Heart right ventricle (tissue), 16 donors: ENCODE measurements at places on chromosomes 3 and 15. TPM values are rescaled to one million over a fixed set of nuclear protein-coding genes. Genes with fewer than 3 reads are reported as not detected.

- H3K4me1 ChIP-seq, result peaks cover 60% of the 10 kb centered on the region
- H3K27me3 ChIP-seq, result no peaks in the 10 kb centered on the region
- H3K4me3 ChIP-seq, result no peak overlapping the region
- H3K36me3 ChIP-seq, result no peaks in the 10 kb centered on the region
- no peak overlapping the region for H3K27ac ChIP-seq
These were observed 31.6 kb downstream of the BTD start for GRCh38 chr3:15633159-15633558.

GRCh38 chr3:67414740-67415139 is 239.7 kb downstream of the SUCLG2 start:
- no peak for DNase-seq
- no peak overlapping the region for H3K4me3 ChIP-seq
- H3K27me3 ChIP-seq, result no peaks in the 10 kb centered on the region
- H3K36me3 ChIP-seq, result no peaks in the 10 kb centered on the region
- H3K4me1 ChIP-seq, result no peaks in the 10 kb centered on the region

DNA sequence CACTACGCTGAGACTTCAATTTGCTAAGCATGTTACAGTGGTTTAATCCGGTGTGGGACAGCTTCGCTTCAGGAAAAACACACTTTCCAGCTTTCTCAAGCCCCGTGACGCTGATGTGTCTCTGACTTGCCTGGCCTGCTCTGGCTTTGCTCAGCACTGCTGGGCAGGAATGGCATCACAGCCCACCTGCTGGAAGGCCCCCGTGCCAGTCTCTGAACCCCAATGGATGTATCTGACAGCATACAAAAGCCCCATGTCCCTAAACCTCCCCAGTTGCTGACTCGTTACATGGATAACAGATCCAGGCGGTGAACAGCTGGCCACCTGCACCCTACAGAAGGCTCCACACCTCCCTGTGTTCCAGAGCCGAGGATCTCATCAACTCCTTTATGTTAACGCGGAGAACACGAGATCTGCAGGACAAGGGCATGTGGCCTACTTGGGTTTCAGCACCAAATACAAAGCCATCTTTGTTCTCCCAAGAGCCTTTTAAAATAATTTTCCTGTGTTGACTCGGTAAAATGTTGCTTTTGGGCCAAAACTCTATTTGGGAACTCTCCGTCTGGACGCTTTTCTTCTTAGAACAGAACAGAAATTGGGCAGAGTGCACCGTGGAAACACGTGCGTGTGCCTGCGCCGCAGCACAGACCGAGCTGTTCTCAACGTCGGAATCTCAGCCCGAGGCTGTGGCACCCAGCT is 61.4 kb downstream of the ATP10A start:
- H3K27me3 ChIP-seq, result no peaks in the 10 kb centered on the region
- H3K4me3 ChIP-seq, result no peak overlapping the region

DNA sequence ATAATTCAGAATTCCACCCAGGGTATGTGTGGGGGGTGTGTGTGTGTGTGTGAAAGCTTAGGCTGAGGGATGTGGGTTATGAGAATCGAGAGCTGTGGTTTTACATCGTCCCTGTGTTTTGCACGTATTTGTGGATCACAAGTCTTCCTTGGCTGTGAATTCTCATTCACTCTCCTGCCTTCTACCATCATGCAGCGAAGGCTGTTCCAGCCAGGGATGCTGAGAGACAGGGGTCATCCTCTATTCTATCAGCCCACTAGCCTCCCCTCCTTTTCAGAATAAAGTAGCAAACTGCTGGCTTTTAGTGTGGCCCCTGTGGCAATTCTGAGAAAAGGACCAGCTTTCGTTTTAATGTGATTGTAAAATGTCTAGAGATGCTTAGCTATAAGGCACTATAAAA is 460.6 kb upstream of the NR2F2 start:
- no peaks in the 10 kb centered on the region for H3K4me1 ChIP-seq
- no peak for DNase-seq
- no peak overlapping the region for H3K4me3 ChIP-seq
- H3K27me3 ChIP-seq, result no peaks in the 10 kb centered on the region
- H3K36me3 ChIP-seq, result no peaks in the 10 kb centered on the region

GOLGA8M gene
- total RNA-seq, result 1.2 TPM

ATP1B3 gene
- 24.3 TPM for total RNA-seq

GRCh38 chr15:100929641-100930042 is 10.5 kb downstream of the LRRK1 start:
- DNase-seq, result no peak
- H3K36me3 ChIP-seq, result no peaks in the 10 kb centered on the region
- H3K27me3 ChIP-seq, result no peaks in the 10 kb centered on the region
- no peak overlapping the region for H3K4me3 ChIP-seq
- H3K4me1 ChIP-seq, result no peaks in the 10 kb centered on the region

GRCh38 chr15:98728811-98729160 is 80.4 kb downstream of the IGF1R start:
- H3K4me1 ChIP-seq, result peaks cover 22% of the 10 kb centered on the region
- H3K36me3 ChIP-seq, result no peaks in the 10 kb centered on the region
- DNase-seq, result no peak
- H3K27me3 ChIP-seq, result no peaks in the 10 kb centered on the region
- H3K27ac ChIP-seq, result peak overlapping the region; percentile 88

DNA sequence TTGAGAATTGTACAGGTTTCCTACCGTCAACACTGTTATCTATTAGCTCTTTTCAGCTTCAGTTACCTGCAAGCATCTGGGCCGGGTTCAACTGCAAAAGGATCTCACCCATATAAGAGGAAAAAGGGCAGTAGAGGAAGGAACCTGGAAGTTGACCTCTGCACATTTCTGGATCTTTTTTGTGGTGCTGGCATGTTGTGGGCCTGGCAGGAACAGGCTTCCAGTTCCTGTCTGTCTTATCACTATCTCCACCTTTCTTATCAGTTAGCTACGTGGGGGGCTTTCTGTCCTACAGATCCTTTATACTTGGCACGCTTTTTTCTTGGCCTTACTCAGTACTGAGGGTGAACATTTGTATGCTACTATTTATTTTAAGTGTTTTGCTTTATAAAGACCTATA is 42.2 kb upstream of the TJP1 start:
- no peaks in the 10 kb centered on the region for H3K36me3 ChIP-seq
- H3K27me3 ChIP-seq, result no peaks in the 10 kb centered on the region
- peaks cover 37% of the 10 kb centered on the region for H3K4me1 ChIP-seq
- DNase-seq, result no peak

DNA sequence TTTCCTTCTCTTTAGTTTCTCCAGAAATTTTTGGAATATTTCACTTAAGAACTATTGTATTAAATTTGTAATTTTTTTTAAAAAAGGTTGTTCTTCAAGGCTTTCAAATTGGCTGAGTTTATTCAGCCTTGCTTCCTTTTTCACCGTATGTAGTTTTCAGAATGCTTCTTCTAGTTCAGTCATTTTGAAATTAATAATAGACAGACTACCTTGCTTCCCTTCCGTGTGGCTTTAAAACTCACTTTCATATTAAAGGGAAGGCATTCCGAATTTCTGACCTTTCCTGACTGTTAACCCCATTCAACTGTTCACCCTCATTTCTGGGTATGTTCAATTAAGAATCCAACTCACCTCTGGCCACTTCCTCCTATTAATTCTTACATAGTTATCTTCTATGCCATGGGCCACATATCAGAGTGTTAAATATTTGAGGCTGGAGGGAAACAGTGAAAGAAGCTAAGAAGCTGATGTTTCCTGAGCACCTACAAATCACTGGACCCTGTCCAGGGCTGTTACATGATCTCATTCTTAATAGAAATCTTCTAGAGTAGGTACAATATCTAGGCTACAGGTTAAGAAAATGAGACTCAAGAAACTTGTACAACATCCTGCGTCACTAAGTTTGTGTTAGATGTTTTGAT is 237.5 kb downstream of the P3H2 start:
- H3K4me1 ChIP-seq, result no peaks in the 10 kb centered on the region
- no peaks in the 10 kb centered on the region for H3K36me3 ChIP-seq
- H3K4me3 ChIP-seq, result no peak overlapping the region

TPRG1 gene
- total RNA-seq, result 1.0 TPM

DNA sequence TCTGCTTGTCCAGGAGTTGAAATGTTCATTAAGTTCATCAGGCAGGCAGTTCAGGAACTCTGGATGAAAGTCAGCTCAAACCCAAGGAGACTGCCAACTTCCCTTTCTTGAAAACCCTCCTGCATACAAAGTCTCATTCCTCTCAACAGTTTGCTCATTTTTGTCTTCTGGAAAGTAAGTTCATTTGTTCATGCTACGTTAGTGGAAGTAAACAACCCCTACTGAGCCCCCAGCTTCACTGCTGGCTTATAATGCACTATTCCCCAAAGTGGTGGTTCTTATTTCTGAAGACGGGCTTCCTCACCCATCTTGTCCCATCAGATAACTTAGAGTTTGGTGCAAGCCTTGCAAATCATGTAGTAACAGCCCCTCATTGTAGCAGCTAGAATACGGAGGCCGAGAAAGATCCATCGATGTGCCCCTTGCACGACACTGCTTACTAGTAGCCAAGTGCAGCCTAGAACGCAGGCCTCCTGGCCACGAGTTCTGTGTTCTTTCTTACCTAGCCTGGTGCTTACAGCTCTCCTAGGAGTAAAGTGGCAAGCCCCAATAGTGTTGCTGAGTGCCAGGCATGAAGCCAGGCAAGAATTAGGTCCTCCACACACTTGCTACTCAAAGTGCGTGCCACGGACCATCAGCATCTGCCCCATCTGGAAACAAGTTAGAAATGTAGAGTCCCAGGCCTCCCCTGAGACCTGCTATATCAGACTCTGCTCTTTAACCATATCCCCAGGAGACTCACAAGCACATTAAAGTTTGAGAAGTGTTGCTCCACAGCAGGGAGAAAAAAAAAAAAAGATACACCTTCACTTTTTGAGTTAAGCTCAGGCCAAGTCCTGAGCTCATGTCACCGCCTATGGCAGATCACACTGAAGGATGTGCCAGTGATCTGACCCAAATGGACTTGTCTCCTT is 82.5 kb downstream of the RFTN1 start:
- H3K36me3 ChIP-seq, result no peaks in the 10 kb centered on the region
- DNase-seq, result no peak
- no peak overlapping the region for H3K4me3 ChIP-seq
- H3K27me3 ChIP-seq, result no peaks in the 10 kb centered on the region

DNA sequence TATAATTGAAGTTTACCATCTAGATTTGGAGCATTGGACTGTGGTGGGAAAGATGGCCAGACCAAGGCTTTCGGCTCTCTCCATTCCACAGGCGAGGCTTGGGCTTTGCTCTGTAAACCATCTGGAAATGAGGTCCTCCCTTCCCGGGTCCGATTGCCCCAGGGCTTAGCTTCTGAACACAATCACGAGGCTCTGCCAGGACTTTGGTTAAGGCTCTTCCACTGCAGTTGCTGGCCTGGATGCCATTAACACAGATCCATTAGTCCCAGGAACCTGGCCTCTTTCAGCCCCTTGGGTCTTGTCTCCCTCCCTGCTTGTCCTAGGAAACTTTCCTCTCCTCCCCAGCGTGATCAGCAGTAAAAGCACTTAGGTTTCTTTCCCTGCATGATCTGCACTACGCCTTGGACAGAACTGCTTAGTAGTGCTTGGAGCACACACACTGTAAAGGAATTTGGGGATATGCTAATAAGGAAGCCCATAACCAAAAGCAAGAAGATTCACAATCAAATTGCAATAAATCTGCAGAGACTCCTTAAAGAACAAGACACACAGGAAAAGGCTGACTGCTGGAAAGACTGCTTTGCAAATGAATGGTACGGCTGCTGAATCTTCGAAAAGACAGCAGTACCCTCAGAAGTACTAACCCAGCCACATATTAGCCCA is 154.3 kb downstream of the ECT2 start:
- no peak overlapping the region for H3K27ac ChIP-seq
- no peak overlapping the region for H3K4me3 ChIP-seq
- no peak for DNase-seq
- no peaks in the 10 kb centered on the region for H3K27me3 ChIP-seq

- H3K27me3 ChIP-seq, result no peaks in the 10 kb centered on the region
- no peak overlapping the region for H3K27ac ChIP-seq
- H3K4me3 ChIP-seq, result no peak overlapping the region
- DNase-seq, result no peak
These were observed 253.2 kb downstream of the BBX start for GRCh38 chr3:107775974-107776373.

DNA sequence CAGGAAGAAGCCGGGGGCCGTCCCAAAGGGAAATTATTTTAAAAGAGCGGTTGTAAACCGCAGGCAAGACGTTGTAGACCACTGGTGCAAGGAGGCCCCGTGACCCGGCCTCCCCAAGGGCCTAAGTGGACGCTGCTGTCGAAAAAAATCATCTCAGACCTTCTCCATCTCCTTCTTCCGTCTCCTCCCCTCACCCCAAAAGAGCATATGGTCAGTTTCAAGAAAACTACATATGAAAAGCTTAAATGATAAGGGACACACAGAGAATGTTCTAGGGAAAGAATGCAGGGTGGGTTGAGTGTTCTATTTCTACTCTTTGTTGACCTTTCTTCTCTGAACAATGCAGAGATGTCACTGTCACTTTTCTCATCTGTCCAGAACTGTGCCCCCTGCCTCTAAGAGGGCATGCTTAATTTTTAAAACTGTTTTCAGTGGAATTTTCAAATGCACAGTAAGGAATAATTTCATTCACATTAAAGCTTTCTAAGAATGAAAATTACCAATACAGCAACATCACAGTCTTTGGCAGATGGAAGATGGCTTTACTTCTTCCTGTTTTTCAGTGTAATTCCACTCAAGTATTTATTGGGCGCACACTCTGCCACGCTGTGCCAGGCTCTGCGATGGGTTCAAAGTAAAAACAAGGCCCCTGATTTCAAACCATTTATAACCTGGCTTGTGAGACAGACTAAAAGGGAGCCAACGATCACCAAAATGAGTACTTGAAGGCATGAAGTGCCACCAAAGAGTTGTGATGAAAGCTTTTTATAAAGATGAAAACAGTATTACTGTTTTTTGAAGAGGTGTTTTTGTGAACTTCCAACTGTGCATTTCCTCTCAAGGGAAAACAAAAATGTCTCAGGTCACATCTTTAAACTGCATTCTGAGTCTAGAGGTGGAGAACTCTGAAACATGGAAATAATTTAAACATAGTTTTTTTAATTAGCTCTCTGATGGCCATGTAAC is 891 bp upstream of the TOP2B start:
- peak overlapping the region; percentile 83 for H3K4me3 ChIP-seq
- H3K36me3 ChIP-seq, result no peaks in the 10 kb centered on the region
- H3K27ac ChIP-seq, result peak overlapping the region; percentile 96
- DNase-seq, result no peak
- no peaks in the 10 kb centered on the region for H3K27me3 ChIP-seq
- H3K4me1 ChIP-seq, result peaks cover 27% of the 10 kb centered on the region
